ENCODE measurements at places on chromosomes 4 and X.

GRCh38 chr4:184274286-184274951, 56.7 kb upstream of the ENPP6 start:
- DNase-seq: no peak

DNA sequence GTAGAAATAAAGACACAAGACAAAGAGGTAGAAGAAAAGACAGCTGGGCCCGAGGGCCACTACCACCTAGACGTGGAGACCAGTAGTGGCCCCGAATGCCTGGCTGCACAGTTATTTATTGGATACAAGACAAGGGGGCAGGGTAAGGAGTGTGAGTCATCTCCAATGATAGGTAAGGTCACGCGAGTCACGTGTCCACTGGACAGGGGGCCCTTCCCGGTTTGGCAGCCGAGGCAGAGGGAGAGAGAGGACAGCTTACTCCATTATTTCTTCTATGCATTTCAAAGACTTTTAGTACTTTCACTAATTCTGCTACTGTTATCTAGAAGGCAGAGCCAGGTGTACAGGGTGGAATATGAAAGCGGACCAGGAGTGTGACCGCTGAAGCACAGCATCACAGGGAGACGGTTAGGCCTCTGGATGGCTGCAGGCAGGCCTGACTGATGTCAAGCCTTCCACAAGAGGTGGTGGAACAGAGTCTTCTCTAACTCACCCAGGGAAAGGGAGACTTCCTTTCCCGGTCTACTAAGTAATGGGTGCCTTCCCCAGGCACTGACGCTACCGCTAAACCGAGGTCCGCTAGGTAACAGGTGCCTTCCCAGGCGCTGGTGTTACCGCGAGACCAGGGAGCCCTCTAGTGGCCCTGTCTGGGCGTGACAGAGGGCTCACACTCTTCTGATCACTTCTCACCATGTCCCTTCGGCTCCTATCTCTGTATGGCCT, 44.9 kb downstream of the ZBTB49 start:
- peak; percentile 73 for DNase-seq

GRCh38 chr4:5447755-5448154, 260.6 kb downstream of the EVC2 start:
- no peak for DNase-seq

DNA sequence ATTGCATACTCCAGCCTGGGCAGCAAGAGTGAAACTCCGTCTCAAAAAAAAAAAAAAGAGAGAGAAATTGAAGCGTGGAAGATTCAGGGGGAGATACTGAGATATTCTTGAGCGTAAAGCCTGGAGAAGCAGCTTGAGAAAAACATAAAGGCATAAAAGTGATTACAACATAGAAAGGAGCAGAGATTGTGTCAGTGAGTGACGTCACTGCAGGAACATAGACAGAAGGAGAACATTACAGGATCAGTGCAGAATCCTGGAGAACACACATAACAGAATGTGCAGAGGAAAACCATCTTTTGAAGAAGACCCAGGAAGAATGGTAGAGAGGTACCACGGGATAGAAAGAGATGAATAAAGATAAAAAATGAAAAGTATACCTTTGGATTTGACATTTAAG, 147.0 kb downstream of the APBB2 start:
- DNase-seq: no peak

GRCh38 chrX:12002876-12003275, 135.4 kb upstream of the FRMPD4 start:
- no peak for DNase-seq

DNA sequence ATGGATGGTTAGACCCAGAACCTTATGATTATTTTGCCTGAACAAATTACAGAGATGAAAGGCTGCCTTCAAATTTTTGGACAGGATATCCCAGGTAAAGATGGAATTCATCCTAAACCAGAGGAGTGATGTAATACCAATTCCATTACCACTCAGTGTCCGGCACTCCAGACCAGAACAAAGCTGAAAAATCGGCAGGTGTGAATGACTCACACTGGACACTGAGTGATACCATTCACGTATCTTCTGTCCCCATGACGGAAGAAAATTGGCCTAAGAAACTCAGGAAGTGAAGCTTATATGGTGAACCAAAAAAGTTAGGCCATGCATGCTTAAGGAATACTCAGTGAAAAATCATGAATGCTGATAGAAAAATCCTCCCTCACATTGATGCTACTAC, 34.5 kb downstream of the PALLD start:
- no peak for DNase-seq

- no peak for DNase-seq
Observed at GRCh38 chrX:9703406-9703805, 62.2 kb downstream of the GPR143 start.

GRCh38 chr4:64341711-64342110, 67.5 kb downstream of the TECRL start:
- no peak for DNase-seq

DNA sequence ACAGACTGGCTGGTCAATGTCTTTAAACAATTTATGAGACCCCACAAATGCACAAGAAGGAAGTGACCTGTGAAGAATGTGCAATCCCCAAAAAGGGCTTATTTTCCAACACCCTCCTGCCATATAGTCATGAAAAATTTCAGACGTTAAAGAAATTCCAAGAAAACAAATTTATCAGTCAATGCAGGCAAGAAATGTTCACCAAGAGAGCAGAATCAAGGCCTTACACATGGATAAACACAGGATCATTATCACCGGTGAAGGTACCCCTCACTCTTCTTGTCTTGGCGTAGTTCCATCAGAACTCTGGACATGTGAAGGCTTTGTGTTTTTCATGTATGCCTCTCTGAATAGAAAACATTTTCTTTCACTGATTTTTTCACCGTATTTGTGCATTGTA, 186.7 kb upstream of the GALNTL6 start:
- no peak for DNase-seq

- no peak for DNase-seq
Observed at GRCh38 chr4:153764601-153765368, 5.0 kb upstream of the RNF175 start.

DNA sequence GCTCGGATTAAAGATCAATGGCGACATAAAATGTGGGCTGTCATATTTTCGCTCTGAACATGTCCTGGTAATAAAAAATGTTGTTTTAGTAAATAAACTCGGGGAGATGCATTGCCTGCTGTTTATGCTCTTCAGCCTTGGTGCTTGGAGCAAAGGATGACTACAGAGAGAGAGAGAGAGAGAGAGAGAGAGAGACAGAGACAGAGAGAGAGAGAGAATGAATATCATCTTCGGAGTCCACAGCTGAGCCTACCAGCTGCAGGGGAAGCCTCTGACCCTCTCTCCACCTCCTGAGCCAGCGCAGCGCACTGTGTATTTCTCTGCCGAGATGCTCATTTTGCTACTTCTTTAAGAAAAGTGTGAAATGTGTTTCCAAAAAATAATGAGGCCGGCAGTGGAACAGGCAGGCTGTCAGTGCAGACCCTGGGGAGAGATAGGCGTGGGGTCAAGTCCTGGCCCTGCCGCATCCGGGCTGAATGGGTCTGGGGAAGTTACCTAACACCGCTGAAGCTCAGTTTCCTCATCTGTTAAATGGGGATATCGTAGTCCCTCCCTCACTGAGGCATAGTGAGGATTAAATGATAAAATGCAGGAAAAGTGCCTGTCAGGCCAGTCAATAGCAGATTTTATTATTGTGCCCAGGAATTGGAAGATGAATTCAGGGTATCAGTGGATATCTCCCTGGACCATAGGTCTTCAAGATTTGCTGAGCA, 58.5 kb upstream of the LGI2 start:
- DNase-seq: no peak

DNA sequence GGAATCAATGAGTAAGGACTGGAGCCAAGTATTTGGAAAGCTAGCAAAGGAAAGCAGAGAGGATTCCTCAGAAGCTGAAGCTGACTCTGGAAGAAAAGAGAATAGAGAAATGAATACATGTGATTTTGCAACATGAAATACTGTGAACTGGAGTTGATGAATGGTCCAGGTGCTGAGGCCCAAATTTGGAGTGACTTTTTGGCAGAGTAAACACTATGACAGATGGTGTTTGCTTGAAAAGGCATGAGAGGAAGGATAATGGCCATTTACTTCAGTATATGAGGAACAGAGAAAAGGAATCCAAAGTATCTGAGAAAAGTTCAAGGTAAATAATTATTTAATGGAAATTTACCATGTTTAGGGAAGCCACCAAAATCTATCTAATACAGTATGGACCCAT, 236.7 kb downstream of the SLITRK2 start:
- DNase-seq: no peak

GRCh38 chrX:111442791-111443190, 30.8 kb upstream of the DCX start:
- DNase-seq: no peak

DNA sequence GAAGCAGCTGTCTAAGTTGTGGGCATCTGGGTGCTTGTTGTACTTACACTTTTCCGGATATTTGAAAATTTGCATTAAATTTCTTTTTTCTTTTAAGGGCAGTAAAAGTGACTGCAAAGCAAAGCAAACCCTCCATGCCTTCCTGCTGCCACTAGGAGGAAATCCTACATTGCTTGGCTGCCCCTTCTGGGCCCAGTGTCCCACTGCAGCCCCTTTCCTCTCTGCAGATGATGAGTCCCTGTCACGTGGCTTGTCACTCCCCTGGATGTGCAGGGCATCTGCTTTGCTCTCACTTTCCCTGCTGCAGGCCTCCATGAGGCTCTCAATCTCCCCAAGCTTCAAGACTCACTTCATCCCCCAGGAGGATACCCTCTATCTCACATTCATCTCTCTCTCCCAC, 12.7 kb downstream of the TSR2 start:
- DNase-seq: no peak

- DNase-seq: no peak
Observed at GRCh38 chr4:67109276-67109675, 436.0 kb downstream of the CENPC start.

DNA sequence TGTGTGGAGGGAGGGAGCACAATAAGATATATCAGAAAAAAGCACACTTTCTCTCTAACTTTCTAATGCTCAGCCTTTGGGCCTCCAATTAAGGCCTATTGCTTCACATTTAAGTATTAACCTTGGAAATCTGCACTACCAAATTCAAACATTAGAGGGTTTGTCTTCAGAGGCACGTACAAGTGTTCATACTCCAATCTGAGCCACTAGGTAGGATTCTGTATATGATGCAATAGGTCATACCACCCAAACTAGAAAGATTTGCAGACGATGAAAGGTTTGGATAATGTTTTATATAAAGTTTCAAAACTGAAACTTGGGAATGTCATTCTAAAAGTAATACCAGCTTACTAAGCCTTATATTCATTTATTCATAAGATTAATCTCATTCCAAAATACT, 106.4 kb downstream of the MID1 start:
- DNase-seq: no peak

DNA sequence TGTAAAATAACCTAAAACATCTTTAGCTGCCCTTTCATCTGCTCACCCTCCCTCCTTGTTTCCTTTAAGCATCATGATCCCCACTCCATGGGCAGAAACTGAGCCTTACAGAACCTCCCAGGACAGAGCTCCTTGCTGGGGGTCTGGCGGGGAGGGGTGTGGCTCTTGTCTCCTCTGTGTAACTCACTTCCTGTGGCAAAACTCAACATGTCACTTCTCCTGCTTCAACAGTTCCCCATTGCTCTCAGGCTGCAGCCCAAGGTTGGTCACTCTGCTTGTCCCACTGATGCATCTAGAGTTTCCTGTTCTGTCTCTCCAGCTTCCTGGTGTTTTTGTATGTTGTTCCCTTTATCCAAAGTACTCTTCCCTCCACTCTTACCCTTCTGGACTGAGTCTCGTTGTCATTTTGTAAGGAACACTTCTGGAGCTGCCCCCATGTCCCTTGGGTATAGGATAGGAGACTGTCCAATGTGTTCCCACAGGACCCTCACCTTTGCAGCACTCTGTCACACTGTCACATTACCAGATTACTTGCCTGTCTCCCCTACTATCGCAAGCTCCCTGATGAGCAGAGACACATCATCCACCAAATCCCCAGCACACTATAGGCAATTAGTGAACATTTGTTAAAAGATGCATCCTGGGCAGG, 19.6 kb downstream of the TMEM31 start:
- no peak for DNase-seq

DNA sequence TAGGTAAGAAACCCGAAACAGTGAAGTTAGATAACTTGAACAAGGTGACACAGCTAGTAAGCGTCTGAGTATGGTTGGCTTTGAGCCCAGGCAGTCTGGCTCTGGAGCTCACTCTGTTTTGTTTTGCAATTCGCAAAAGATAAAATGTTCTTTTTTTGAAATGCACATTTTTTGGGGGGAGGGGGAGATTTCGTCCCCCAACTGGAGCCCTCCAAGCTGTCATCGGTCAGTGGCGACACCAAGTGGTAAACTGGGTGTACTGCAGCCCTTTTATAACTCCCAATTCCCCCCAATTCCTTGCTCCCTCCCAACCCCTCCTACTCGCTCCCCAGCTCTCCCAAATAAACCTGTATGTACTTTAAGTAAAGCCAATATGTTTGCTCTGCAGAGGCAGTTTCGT, 2.8 kb upstream of the CLCN5 start:
- peak; percentile 5 for DNase-seq

DNA sequence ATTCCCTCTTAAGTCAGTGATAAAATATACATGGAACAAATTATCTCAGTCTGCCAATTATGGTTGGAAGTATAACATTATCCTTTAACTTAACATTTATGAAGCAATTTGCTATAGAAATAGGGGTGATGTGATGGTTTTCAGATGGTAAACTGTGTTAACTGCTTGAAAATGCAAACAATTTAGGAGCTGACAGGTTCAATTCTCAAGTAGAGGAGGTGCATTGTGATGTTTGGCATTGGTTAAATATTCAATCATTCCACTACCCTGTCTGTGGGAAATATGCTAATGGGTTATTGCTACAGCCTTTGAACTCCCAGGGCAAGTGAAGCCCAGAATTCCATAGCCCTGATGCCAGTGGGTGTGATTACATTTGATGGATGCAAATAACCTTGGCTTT, 243.4 kb upstream of the GK2 start:
- no peak for DNase-seq

- DNase-seq: no peak
Observed at GRCh38 chr4:8516061-8516573, 64.1 kb upstream of the GPR78 start.

- DNase-seq: no peak
Observed at GRCh38 chr4:159416073-159416472, 313.2 kb downstream of the RAPGEF2 start.

GRCh38 chr4:144338148-144338547, 197.6 kb upstream of the GYPA start:
- DNase-seq: no peak

DNA sequence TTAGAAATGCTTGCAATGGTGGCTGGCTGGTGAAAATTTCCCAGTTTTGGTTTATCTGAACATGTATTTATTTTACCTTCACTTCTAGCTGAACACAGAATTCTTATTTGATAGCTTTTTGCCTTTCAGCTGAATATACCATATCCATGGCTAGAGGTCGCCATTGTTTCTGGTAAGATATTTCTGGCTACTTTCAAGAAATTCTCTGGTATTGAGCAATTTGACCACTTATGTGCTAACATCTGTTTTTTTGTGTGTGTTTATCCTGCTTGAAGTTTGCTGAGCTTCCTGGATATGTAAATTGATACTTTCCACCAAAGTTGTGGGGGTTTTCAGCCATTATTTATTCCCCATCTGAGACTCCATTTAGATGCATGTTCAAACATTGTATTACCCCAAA, 75.4 kb downstream of the FBXW7 start:
- DNase-seq: no peak

- no peak for DNase-seq
Observed at GRCh38 chr4:108483079-108483478, 137.3 kb upstream of the RPL34 start.

Measured in CD4-positive, CD25-positive, alpha-beta regulatory T cell (primary cell).